ENCODE measurements at places on chromosomes 7 and 10.
A peak's percentile ranks its signal among the peaks of the same experiment; 100 is the strongest.

- no peak for DNase-seq
These were observed 129.0 kb downstream of the DNAH11 start for GRCh38 chr7:21671859-21672258.

DNA sequence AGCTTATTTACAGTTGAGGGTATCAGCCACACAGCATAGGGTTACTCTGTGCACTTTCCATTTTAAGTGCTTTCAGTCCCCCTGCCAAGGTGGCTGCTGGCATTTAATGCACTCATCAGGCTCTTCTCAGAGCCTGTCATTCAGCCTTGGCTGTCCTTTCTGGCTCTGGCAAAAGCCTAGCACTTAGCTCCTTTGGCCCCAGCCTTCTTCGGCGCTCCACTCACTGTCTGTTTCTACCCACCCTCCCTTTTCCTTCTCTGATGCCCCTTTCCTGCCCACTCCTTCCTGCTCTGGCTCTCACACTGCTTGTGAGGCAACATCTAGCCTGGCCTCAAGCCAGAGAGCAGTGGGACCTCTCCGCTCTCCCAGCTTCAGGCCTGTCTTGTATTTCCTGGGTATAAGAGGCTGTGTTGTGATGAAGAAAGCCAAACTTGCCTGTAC lies 60.2 kb downstream of the WIPF3 start:
- peak; percentile 12 for DNase-seq

DNA sequence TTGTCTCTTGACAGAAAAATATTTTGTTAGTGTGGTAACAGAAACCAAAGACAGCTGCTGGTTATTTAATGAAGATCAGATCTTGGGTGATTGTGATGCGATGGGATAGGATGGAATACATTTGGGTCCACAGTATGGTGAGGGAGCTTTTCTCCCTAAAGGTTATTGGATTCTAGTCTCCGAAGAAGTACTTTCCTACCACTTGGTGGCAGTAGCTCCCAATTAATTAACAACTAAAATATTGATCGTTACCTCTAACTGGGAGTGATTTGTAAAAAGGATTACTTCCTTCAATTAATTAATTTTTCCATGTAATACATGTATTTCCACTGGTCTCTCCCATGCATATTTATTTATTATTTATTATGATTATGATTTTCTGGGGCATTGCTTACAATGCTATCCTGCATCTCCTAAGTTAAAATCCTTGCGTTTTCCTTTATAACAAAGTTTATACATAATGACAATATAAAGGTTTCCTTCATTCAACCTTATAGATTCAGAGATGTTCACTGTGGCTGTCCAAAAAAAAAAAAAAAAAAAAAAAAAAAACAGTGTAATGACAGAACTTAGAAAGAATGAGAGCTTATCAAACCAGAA lies 25.6 kb downstream of the TMEM196 start:
- DNase-seq: peak; percentile 29

- peak; percentile 64 for DNase-seq
These were observed 414.2 kb upstream of the SEMA3C start for GRCh38 chr7:81333004-81333403.

DNA sequence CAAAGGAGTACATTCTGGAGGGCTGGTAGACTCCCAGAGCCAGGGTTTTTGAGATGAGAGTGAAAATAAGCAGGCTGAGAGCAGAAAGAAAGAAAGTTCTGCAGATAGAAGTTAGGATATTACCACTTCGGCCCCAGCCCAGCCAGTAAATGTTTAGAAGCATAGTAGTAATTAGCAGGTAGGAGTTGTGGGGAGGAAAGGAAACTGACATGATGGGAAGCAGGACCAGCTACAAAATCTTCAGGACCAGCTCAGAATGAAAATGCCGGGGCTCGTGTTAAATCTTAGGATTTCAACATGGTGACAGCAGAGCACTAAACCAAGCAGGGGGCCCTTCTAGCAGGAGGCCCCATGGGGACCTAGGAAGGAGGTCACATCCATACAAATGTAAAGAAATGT lies 28.7 kb downstream of the PRSS2 start:
- no peak for DNase-seq

GRCh38 chr7:101146-102046 lies 91.0 kb upstream of the FAM20C start:
- DNase-seq: peak; percentile 88
